ENCODE measurements at places on chromosomes 13 and 19. TPM values are rescaled to one million over a fixed set of nuclear protein-coding genes. Genes with fewer than 3 reads are reported as not detected.
A peak's percentile ranks its signal among the peaks of the same experiment; 100 is the strongest.

The FPR3 gene
- total RNA-seq: 1.6 TPM

The KLK6 gene
- not detected for total RNA-seq

DNA sequence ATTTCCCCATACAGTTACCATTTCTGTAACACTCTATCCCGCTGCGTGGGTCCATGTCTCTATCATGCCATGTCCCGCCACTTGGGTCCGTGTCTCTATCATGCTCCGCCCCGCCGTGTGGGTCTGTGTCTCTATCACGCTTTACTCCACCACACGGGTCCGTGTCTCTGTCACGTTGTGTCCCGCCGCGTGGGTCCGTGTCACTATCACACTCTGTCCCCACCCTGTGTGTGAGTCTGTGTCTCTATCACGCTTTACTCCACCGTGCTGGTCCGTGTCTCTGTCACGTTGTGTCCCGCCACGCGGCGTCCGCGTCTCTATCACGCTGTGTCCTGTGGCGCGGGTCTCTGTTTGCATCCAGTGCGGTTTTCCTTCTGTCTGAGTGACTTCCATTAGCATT lies 11.6 kb downstream of the ADPRHL1 start:
- no peak overlapping the region for H3K27ac ChIP-seq
- DNase-seq: no peak
- H3K27me3 ChIP-seq: no peaks in the 10 kb centered on the region

DNA sequence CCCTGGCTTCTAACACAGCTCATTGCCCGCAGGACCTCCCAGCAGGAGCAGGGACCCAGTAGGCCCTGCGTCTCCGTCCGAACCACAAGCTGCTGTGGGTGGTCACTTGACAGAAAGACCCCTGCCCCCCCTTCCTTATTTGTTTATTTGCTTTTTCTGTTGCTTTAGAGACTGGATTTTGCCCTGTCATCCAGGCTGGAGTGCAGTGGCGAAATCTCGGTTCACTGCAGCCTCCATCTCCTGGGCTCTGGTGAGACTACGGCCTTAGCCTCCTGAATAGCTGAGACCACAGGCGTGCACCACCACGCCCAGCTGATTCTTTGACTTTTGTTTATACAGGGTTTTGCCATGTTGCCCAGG lies 7.6 kb upstream of the PTBP1 start:
- no peaks in the 10 kb centered on the region for H3K36me3 ChIP-seq
- no peaks in the 10 kb centered on the region for H3K27me3 ChIP-seq
- H3K4me1 ChIP-seq: peaks cover 8% of the 10 kb centered on the region
- no peak for DNase-seq
- H3K4me3 ChIP-seq: peak overlapping the region; percentile 11
- H3K27ac ChIP-seq: peak overlapping the region; percentile 60

All from gastrocnemius medialis (tissue), 4 donors.